ENCODE measurements at places on chromosomes 3 and 15. TPM values are rescaled to one million over a fixed set of nuclear protein-coding genes. Genes with fewer than 3 reads are reported as not detected.

CCDC50 gene
- total RNA-seq, result 23.1 TPM

FOXL2NB gene
- not detected for total RNA-seq

- no peaks in the 10 kb centered on the region for H3K36me3 ChIP-seq
- no peak overlapping the region for H3K27ac ChIP-seq
- no peak overlapping the region for H3K4me3 ChIP-seq
- H3K27me3 ChIP-seq, result peaks cover 17% of the 10 kb centered on the region
- H3K4me1 ChIP-seq, result peaks cover 3% of the 10 kb centered on the region
- DNase-seq, result no peak
These were observed 69.6 kb downstream of the CHDH start for GRCh38 chr3:53776494-53777101.

PLIN1 gene
- 0.07 TPM for total RNA-seq

DNA sequence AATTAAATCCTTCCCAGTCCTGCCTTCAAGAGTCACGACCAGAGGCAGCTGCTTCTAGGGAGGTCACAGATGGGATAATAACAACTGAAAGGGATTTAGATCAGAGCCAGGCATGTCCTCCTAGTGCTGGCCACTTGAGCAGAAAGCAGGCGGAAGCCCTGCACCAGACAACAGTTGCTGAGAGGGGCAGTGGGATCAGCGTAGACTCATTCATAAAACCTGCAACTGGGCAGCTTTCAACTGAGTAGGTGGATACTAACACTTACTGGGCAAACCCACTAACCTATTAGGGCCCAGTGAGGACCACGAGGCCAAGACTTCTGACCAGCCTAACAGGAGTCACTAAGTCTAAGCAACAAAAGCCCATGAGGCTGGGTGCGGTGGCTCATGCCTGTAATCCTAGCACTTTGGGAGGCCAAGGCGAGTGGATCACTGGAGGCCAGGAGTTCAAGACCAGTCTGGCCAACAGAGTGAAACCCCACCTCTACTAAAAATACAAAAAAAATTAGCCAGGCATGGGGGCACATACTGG is 67.0 kb downstream of the DAPK2 start:
- H3K4me1 ChIP-seq, result no peaks in the 10 kb centered on the region
- no peak for DNase-seq
- no peaks in the 10 kb centered on the region for H3K36me3 ChIP-seq
- H3K4me3 ChIP-seq, result no peak overlapping the region

CHCHD4 gene
- 13.2 TPM for total RNA-seq

GOLGA8T gene
- not detected for total RNA-seq

GRCh38 chr3:183515968-183516851 is 39.3 kb downstream of the KLHL6 start:
- H3K36me3 ChIP-seq, result peaks cover 58% of the 10 kb centered on the region
- H3K27ac ChIP-seq, result peak overlapping the region; percentile 90
- no peaks in the 10 kb centered on the region for H3K27me3 ChIP-seq
- DNase-seq, result peak; percentile 81
- peak overlapping the region; percentile 23 for H3K4me3 ChIP-seq
- H3K4me1 ChIP-seq, result peaks cover 79% of the 10 kb centered on the region

GOLGA8Q gene
- 0.83 TPM for total RNA-seq

GRCh38 chr3:183188895-183189462 is 26.4 kb upstream of the LAMP3 start:
- no peaks in the 10 kb centered on the region for H3K27me3 ChIP-seq
- DNase-seq, result peak; percentile 30
- no peak overlapping the region for H3K27ac ChIP-seq
- H3K36me3 ChIP-seq, result no peaks in the 10 kb centered on the region

PKM gene
- total RNA-seq, result 1,149 TPM

DNA sequence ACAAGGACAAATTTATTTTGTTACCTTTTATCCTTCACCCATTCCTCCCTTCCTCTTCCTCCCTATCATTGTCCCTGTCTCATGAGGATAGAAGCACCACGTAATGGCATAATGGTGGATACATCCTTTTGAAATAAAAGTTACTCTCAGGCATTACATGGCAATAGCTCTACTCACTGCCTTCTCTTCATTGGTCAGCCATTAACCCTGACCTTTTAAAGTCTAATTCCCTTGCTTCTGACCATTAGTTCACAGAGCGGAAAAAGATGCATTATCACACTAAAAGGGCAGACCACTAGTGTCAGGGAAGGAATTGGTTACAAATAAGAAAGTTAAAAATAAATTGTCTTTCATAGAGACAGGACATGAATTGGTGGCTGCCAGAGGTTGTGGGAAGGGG is 54.6 kb upstream of the EIF1B start:
- no peak overlapping the region for H3K4me3 ChIP-seq
- no peak for DNase-seq
- no peaks in the 10 kb centered on the region for H3K27me3 ChIP-seq
- no peaks in the 10 kb centered on the region for H3K4me1 ChIP-seq

AADAC gene
- not detected for total RNA-seq

- H3K27ac ChIP-seq, result no peak overlapping the region
- no peak overlapping the region for H3K4me3 ChIP-seq
- DNase-seq, result no peak
- no peaks in the 10 kb centered on the region for H3K4me1 ChIP-seq
- H3K27me3 ChIP-seq, result peaks cover 6% of the 10 kb centered on the region
These were observed 62.0 kb downstream of the P3H2 start for GRCh38 chr3:190058521-190059241.

- H3K4me3 ChIP-seq, result no peak overlapping the region
- H3K27ac ChIP-seq, result no peak overlapping the region
These were observed 10.5 kb upstream of the SLITRK3 start for GRCh38 chr3:165206454-165207266.

ZIC1 gene
- total RNA-seq, result not detected

GRCh38 chr3:54159917-54160316 is 37.6 kb downstream of the CACNA2D3 start:
- H3K27ac ChIP-seq, result no peak overlapping the region
- H3K27me3 ChIP-seq, result no peaks in the 10 kb centered on the region
- no peaks in the 10 kb centered on the region for H3K4me1 ChIP-seq
- no peak for DNase-seq
- no peak overlapping the region for H3K4me3 ChIP-seq

SCAANT1 gene
- not detected for total RNA-seq

- H3K27ac ChIP-seq, result no peak overlapping the region
- H3K36me3 ChIP-seq, result no peaks in the 10 kb centered on the region
- no peak overlapping the region for H3K4me3 ChIP-seq
- no peak for DNase-seq
- H3K4me1 ChIP-seq, result peaks cover 8% of the 10 kb centered on the region
These were observed 118.4 kb downstream of the ADCY5 start for GRCh38 chr3:123330441-123330991.

DNA sequence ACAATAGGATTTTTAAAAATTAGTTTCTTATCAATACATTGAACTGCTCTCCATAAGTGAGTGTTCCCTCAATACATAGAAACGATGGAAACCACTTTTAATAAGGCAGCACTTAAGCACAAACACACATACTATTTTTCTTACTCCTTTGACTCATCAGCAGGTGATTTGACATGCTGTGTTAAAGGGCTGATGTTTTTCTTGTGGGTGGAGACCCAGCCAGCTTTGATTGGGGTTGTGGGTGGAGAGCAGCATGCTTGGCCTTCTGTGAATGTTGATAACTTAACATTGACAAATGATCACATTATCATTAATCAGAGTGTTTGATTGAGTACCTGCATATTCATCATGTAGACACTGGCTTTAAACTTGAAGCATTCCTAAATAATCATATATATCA is 223.0 kb upstream of the DPH6 start:
- H3K27ac ChIP-seq, result no peak overlapping the region
- no peaks in the 10 kb centered on the region for H3K27me3 ChIP-seq
- H3K4me1 ChIP-seq, result no peaks in the 10 kb centered on the region
- no peak for DNase-seq
- H3K4me3 ChIP-seq, result no peak overlapping the region

- no peaks in the 10 kb centered on the region for H3K36me3 ChIP-seq
- H3K4me3 ChIP-seq, result no peak overlapping the region
- no peak for DNase-seq
- H3K27ac ChIP-seq, result no peak overlapping the region
These were observed 7.6 kb downstream of the GADL1 start for GRCh38 chr3:30886888-30887287.

GRCh38 chr3:111314181-111314873 is 227.7 kb upstream of the CD96 start:
- H3K27ac ChIP-seq, result no peak overlapping the region
- H3K27me3 ChIP-seq, result no peaks in the 10 kb centered on the region
- no peak for DNase-seq
- H3K4me3 ChIP-seq, result no peak overlapping the region
- peaks cover 42% of the 10 kb centered on the region for H3K4me1 ChIP-seq
- H3K36me3 ChIP-seq, result peaks cover 3% of the 10 kb centered on the region

DNA sequence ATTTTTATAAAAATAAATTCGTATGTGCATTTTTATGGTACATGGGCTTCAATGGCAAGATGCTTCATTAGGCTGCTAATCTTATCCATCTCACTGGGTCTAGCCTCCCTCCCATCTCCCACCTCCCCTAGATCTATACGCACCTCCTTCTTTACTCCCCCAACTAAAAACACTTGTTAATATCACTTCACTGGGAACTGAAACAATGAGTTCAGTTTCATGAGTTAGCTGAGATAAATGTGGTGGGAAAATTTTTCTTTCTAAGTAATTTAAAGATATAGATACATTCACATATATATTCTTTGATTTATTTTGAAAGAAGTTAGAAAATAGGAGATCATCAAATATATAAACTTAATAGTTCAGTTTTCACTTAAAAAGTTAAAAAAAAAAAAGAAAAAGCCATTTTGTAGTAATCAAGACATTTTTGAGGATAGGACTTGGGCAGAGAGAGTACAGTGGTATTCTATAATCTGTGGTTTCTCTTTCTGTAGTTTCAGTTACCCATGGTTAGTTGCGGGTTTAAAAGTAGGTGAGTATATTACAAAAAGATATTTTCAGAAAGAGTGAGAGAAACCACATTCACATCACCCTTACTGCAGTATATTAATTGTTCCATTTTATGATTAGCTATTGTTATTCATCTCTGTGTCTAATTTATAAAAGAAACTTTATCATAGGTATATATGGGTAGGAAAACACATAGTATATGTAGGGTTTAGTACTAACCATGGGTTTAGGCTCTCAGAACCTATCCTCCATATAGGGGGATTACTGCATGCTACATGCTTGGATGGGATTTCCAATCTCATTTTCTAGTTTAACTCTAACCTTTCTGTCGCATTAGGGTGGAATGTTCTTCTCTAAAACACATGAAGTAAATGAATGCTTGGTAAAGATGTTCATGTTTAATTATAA is 316.0 kb upstream of the CBLB start:
- no peak for DNase-seq
- no peaks in the 10 kb centered on the region for H3K27me3 ChIP-seq
- peaks cover 29% of the 10 kb centered on the region for H3K36me3 ChIP-seq

CCRL2 gene
- 5.3 TPM for total RNA-seq

- H3K27me3 ChIP-seq, result no peaks in the 10 kb centered on the region
- no peak overlapping the region for H3K27ac ChIP-seq
- H3K4me3 ChIP-seq, result no peak overlapping the region
- H3K36me3 ChIP-seq, result no peaks in the 10 kb centered on the region
- DNase-seq, result no peak
- H3K4me1 ChIP-seq, result no peaks in the 10 kb centered on the region
These were observed 95.2 kb downstream of the WDR76 start for GRCh38 chr15:43922021-43922420.

PRRT3 gene
- total RNA-seq, result 4.8 TPM

CHRFAM7A gene
- not detected for total RNA-seq

PIGZ gene
- total RNA-seq, result 2.6 TPM

DNAJC19 gene
- total RNA-seq, result 33.5 TPM
